ENCODE measurements at places on chromosomes 11 and 22. TPM values are rescaled to one million over a fixed set of nuclear protein-coding genes. Genes with fewer than 3 reads are reported as not detected.

Gene KDM4D
- polyA plus RNA-seq: 0.94 TPM

Gene PNPLA3
- polyA plus RNA-seq: 4.6 TPM

DNA sequence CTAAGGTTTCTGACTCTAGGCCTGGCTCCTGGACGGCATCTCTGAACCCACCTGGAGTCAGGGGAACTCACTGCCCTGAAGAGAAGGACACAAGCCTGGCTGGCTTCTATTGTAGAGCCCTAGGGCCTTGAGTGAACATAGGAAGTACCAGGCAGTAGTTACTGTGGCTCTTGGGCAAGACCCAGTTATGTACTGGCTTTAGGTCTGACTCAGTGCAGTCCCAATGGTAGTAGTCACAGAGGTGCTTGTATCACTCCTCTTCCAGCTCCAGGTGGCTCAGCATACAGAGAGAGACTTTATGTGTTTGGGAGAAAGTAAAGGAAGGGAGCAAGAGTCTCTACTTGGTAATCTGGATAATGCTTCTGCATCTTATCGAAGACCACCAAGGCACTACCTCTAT is 13.9 kb upstream of the PAK1 start:
- H3K27me3 ChIP-seq: peaks cover 3% of the 10 kb centered on the region
- DNase-seq: no peak
- no peak overlapping the region for H3K4me3 ChIP-seq
- H3K36me3 ChIP-seq: no peaks in the 10 kb centered on the region

- H3K27me3 ChIP-seq: no peaks in the 10 kb centered on the region
- DNase-seq: no peak
- no peaks in the 10 kb centered on the region for H3K4me1 ChIP-seq
- peaks cover 60% of the 10 kb centered on the region for H3K36me3 ChIP-seq
Observed at GRCh38 chr22:30582788-30583545, 8.5 kb upstream of the GAL3ST1 start.

- DNase-seq: no peak
- no peaks in the 10 kb centered on the region for H3K36me3 ChIP-seq
- H3K27ac ChIP-seq: no peak overlapping the region
- H3K27me3 ChIP-seq: no peaks in the 10 kb centered on the region
- no peaks in the 10 kb centered on the region for H3K4me1 ChIP-seq
- H3K4me3 ChIP-seq: no peak overlapping the region
Observed at GRCh38 chr11:8339592-8340022, 75.9 kb upstream of the LMO1 start.

GRCh38 chr11:17985517-17985916 is 27.3 kb downstream of the SERGEF start:
- no peaks in the 10 kb centered on the region for H3K27me3 ChIP-seq
- DNase-seq: no peak
- H3K36me3 ChIP-seq: no peaks in the 10 kb centered on the region
- peak overlapping the region; percentile 5 for H3K27ac ChIP-seq
- peaks cover 5% of the 10 kb centered on the region for H3K4me1 ChIP-seq
